Esophagus squamous epithelium (tissue), 5 donors: ENCODE measurements at places on chromosomes 12 and 14.

- DNase-seq: no peak
Measured at GRCh38 chr12:49346659-49347310, at the start of gene DNAJC22. Gene DNAJC22 (plus strand): TSS chr12:49346888. CDS start chr12:49348873, 1,985 bp downstream.

DNA sequence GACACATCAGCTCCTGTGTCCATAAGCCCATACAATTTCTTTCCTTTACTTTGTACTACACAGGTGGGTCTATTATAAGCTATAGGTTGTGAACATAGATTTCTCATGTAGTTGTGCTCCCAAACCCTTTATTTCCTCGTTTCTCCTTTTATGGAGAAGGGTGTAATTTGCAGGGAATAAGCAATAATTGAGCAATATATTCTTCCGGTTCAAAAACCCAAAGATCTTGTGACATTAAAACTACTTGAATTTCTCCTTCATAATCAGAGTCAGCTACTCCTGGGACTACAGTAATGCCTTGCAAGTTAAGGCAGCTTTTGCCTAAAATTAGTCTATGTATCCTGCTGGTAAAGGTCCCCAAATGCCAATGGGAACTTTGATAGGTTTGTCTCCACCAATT, 19.1 kb upstream of the MAPKAPK5 start:
- no peak for DNase-seq

- DNase-seq: no peak
Measured at GRCh38 chr12:65854629-65855028, 30.3 kb downstream of the HMGA2 start.

GRCh38 chr14:96140952-96141351, 63.7 kb upstream of the BDKRB2 start:
- DNase-seq: no peak

- no peak for DNase-seq
Measured at GRCh38 chr14:93778856-93779629, 9.2 kb downstream of the PRIMA1 start.

GRCh38 chr12:97630356-97630755, 167.8 kb downstream of the RMST start:
- DNase-seq: no peak

DNA sequence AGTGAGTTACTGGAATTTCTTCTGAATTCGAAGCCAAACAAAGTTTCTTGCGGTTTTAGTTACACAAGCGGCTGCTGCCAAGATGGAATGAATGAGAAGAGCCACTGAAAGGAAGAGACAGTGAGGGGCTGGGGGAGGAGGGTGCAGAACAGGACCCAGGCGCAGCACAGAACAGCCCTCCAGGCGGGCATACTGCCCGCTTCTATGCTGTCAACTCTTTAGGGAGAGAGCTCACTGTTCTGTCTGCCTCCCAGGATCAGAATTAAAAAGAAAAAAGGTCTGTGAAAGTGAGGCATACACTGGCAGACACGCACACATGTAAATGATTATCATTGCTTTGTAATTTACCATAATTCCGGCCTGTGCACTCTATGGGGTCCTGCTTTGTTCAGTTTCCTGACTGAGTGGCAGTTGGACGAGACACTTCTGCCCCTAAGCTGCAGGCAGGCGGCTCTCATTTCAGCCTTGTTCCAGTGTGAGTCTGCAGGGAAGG, 231.6 kb downstream of the CACNA1C start:
- DNase-seq: no peak

- DNase-seq: no peak
Measured at GRCh38 chr12:131736446-131737149, 25.7 kb downstream of the SFSWAP start.
